ENCODE measurements at places on chromosomes 6 and 20.

GRCh38 chr6:40492187-40492586 is 95.0 kb downstream of the LRFN2 start:
- no peak for DNase-seq

DNA sequence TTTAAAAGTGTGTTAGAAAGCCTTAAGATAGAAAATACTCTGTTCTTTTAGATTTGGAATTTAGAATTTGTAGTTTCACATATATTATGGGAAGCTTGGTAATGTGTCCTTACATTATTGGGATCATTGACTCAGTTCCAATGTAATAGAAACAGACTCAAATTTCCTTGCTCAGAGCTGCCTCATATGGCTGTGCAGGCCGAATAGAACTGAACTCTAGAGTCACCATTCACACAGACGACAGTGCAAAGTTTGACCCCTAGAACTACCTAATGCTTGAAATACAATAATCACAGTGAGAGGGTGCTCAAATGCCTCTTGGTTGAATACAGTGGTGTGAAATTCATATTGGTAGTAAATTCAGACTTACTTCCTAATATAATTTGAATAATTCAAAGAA is 482.7 kb upstream of the CITED2 start:
- DNase-seq, result no peak

- DNase-seq, result no peak
Measured at GRCh38 chr6:130610303-130610702, 216.9 kb upstream of the SMLR1 start.

DNA sequence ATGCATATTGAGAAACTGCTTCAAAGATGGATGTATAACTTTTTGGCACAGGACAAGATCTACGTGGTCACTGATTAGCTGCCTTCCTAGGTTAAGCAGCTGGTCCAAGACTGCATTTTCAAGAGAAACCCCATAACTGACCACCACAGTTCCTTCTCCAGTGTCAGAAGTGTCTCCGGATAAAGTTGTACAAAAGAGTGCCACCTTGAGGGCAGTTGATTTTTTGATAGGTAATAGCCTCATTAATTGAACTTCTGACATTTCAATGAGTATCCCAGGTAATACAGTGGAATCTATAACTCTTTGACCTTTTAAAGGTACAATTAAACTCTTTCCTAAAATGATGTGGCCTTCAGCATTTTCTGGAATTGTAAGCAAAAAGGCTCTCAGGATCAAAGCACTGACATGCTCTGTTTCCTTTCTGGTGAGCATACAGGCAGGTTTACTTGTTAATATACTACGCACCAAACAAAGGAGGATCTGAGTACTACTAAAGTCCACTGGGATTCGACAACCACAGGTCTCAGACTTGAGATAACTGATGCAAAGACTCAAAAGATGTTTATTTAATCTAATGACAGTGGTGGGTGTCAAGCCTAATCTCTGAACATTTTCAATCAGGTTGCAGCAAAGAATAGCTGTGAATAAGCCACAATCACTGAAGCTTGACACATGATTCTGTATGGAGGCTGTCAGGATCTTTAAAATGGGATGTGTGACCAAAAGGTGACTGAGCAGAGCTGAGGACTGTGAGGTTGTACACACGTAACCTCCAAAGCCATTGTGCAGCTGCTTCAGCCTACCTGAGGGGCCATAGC is 21.2 kb downstream of the MKKS start:
- no peak for DNase-seq

GRCh38 chr6:140849456-140849855 is 1283.3 kb upstream of the GJE1 start:
- no peak for DNase-seq

DNA sequence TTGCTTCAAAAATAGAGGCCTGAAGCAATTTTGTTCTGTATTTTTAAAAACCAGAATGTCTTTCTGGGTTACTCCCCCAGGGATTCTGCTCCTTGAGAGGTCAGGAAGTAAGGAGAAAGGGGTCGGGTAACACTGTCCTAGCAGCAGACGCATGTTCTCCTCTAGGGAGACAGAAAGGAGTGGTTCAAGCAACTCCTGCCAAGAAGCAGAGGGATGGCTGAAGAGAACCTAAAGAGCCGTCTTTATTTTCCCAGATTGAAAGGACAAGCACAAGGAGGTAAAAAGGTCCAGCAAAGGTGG is 58.0 kb upstream of the SLC4A11 start:
- DNase-seq, result no peak

GRCh38 chr20:32119734-32120133 is 10.2 kb downstream of the TM9SF4 start:
- DNase-seq, result no peak

GRCh38 chr6:106185615-106186014 is 99.5 kb downstream of the PRDM1 start:
- DNase-seq, result no peak

DNA sequence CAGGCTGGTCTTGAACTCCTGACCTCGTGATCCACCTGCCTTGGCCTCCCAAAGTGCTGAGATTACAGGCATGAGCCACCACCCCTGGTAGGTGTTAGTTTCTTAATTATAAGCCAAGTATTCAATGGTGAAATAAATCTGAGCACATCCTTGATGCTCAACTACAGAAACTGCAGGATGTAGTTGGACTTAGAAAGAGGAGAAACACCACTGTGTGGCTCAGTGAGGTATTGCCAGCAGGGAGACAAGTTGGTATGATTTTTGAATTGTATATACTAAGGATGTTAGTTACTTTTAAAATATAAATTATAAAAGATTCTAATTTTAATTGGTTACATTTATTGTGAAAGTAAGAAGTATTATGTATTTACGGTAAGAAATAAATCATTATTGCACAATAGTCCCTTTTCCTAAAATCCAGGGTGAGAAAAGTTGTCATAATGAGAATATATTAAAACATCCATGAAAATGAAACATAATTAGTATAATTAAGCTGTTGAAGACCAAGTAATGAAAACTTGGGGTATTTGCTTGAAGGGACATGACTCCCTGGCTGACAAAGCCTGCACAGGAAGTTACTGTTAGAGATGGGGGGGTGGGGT is 17.6 kb downstream of the SLC18B1 start:
- DNase-seq, result peak; percentile 54

- DNase-seq, result no peak
Measured at GRCh38 chr6:54784011-54784410, 62.6 kb upstream of the FAM83B start.

GRCh38 chr20:2468581-2469407 is 1.8 kb downstream of the SNRPB start:
- DNase-seq, result no peak

DNA sequence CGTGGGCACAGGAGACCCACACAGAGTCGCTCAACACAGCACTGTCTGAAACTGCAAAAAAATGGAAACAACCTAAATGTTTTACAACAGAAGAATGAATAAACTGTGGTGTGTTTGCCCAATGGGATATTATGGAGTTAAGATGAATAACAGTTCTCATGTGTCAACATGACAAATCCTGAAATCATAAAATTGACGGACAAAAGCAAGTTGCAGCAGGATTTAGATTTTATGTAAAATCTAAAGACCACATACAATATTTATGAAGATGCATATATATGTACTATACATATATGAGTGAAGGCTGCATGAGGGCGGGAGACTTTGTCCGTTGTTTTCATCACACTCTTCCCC is 79.7 kb downstream of the GRM4 start:
- no peak for DNase-seq

Measured in Kasumi-1 (cell line).